ENCODE measurements at places on chromosomes 1 and 21.

GRCh38 chr21:36689324-36689723, 9.6 kb upstream of the SIM2 start:
- DNase-seq: no peak

DNA sequence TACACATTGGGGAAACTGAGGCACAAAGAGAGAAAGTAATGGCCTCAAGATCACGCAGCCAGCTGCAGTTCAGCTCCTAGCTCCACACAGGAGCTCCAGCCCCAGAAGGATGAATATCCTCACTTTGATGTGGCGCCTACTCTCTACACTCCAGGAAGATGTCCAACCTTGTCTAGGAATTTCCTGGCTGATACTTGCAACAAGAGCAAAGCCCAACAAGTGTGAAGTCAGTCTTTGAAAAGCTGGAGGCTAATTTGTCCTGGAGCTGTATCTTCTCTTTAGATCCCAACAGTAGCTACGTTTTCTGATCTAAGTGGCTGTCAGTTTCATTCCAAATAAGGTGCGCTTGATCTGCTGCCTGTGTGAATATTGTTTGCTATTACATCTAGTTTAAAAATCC, 344.9 kb downstream of the PTPRU start:
- DNase-seq: no peak

GRCh38 chr21:34790834-34791233, 122.0 kb downstream of the CLIC6 start:
- DNase-seq: no peak

DNA sequence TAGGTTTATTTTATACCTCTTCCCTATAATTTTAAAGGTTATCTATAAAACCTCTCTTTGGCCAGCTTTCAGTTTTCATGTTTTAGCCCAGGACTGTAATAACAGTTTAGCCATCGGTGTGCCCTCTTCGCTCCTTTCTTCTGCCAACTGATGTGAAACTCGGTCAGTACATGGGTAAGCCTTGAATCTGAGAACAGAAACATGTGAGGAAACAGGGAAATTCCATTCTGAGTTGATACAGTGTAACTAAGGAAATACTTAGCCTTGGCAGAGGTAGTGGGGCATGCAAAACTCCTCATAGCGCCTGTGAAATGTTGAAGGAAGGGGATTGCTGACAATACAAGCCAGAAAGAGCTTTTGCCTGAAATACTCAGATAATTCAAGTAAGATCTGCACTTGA, 465.2 kb downstream of the NCAM2 start:
- no peak for DNase-seq

DNA sequence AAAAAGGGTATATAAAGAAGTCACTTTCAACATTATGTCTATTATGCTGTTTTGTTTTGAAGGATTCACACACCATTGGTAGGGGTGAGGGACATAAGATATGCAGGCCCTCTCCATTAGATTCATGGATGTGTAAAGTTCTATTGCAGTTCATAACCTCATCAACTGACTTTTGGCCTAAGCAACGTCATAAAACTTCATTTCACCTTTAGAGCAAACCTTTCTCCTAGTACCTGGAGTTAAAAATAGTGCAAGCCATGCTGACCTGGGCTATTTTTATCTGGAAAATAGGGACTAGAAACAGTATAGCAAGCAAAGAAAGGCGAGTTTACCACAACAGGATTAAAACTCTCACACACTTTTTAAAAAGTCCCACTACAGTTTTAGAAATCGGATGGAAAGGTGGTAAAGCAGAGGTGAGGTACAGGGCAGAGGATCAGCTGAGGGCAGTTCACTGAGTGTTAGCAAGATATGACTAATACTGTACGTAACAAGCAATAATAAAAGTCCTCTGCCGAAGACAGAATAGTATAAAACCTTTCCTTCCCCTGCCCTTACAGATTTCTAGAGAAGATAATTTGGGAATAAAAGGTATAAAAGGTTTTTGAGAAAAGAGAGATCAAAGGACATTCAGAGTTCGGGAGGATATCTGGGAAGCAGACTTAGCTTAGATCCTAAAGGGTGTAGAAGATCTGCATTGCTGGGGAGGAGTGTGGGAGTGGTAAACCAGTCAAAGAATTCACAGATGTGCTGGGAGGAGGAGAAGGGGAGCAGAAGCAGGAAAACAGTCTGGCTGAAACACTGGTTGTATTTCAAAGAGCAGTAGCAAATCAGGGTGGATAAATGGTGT, 14.3 kb downstream of the EGLN1 start:
- DNase-seq: no peak
